ENCODE measurements at places on chromosomes 11 and 22.
A peak's percentile ranks its signal among the peaks of the same experiment; 100 is the strongest.

DNA sequence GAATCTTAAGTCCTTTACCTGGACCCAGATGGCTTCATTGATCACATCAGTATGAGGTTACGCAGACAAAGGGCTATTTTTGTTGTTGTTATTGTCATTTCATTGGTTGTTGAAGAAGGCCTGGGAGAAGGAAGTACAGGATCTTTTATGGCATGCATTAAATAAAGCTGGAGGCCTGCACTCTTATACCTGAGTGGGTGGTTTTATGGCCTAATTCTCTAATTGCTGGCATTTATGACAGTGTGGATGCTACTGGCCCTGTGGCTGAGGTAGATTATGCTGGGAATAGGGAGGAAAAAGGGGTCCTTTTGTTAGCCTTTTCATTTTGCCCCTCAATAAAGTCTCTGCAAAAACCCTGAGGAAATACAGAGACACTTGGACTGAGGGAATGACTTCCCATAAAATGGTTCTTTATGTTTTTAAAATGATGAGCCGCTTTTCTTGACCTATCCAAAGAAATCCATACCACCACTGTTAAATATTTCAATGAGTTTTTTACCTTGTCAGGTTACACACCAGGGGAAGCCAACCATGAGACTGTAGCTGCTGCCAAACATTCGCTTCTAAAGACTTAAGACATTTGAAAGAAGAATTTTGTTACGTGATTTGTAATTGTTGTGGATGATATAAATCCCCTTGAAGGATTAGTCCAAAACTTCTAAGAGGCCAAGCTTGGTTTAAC, 6.8 kb downstream of the KMT2A start:
- no peak for DNase-seq

GRCh38 chr22:48448821-48449220, 1378.9 kb downstream of the BRD1 start:
- DNase-seq: no peak

DNA sequence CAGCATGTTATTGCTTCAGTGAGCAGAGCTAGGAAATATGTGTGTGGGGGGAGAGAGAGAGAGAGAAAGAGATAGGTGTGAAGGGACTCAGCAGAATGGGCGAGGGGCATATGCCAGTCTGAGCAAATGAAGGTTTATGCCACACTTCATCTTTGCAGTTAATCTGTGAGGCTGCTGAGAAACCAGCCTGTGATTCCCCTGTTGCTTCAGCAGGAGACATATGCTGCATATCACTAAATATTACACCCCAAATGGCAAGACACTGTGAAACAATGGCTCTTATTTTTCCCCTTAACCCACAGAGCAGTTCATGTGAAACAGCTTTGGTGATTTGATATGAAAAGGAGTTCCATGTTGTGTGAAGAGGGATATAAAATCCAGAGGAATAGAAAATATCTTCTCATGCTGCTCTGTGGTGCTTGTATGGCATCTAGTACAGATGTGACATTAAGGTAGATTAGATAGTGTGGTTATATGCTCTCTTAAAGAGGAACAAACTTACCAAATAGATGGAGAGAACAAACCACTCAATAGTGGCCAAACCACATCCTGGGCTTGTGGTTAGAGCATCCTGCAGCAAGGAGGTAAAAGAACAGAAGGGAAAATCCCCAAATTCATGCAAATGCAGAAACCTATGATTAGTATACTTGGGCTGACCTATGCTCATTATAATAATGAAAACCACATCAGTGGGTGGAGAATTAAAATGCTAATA, 864.2 kb downstream of the FAM181B start:
- DNase-seq: no peak

GRCh38 chr11:69646493-69647389, 5.8 kb downstream of the CCND1 start:
- no peak for DNase-seq

- no peak for DNase-seq
Measured at GRCh38 chr11:70538641-70539359, 140.5 kb downstream of the CTTN start.

DNA sequence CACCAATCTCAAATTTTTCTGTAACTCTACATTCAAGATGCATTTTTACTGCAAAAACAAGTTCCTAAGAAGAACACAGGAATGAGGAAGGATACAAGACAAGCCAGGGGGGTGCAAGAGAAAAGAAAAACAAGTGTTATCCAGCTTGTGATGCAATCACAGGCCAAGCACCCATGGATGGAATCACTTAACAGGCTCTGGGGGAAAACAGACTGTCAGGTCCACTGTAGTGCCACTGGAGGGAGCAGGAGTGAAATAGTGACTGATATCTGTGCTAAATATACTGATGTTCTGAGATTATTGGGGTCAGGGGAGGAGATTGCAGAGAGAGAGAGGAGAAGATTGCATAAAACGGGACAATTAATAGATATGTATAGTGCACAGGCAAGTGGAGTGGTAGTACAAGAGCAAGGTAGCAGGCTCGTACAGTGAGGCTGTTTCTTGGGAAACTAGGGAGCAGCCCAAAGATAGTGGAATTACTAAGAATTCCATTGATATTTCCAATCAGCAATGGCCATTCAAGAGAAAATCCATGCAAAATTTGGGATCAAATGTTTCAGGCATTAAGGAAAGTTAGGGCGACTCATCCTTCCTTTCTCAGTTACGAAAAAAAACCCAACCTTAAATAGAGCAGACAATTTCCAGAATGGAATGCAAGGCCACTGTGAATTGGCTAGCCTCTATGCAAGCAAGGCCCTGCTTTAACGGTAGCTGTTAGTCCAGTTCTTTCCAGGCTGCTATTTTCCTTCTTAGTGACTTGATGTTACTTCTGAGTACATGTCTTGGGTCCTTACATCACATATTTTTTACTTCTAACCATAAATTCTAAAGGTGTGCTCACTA, 52.2 kb upstream of the CEP126 start:
- DNase-seq: no peak

GRCh38 chr22:37228106-37229011, 15.7 kb downstream of the RAC2 start:
- DNase-seq: peak; percentile 48

GRCh38 chr11:97895572-97895971, 1125.2 kb upstream of the CNTN5 start:
- DNase-seq: no peak

- DNase-seq: no peak
Measured at GRCh38 chr11:70569996-70570692, 171.8 kb downstream of the CTTN start.

DNA sequence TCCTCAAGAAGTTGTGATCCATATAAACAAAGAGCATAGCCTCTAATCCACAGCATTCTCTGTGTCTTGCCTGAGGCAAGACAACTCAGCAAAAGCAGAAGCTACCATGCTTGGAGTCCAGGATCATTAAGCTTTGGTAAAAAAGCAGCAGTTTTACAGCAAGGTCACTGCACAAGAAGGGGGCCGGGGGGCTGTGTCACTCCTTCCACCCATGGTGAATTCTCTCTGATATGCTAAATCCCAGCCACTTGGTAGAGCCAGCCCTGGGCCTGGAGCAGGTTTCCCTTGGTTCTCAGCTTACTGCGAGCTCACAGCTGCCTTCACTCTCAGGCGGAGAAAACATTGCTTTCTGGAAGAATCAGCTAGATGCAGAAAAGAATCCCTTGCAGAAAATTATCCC, 144.7 kb downstream of the TENM4 start:
- no peak for DNase-seq

DNA sequence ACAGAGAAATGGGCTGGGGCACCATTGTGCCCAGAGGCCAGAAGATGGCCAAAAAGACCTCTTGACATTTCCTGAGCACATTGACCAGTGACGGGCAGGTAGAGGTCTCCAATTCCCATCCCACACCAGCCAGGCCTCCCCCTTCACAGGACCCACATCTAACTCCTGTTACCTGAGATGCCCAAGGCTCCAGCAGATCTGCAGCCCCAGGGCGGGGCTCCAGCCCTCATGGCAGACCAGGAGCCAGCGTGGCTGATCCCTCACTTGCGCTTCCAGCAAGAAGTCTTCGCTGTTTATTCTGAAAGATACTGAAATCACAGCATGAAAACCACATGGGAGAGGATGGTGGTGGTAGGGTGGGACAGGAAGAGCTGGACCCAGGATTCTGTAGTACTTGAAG, 9.0 kb downstream of the TMPRSS5 start:
- no peak for DNase-seq

DNA sequence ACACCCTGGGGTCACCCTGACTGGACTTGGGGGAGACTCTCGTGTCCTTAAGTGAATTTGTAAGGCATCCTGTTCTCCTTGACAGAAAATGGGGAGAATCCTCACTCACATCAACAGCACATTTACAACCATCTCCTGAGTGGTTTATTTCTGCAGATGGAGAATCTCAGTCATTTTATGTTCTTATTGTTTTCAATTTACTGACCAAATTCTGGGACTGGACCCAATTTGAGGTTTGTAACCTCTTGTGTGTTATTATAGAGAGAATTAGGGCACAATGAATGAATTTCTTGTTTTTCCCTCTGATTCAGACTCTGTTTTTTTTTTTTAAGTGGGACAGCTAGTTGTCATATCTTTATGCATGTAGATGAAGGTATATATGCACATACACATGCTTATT, 104.9 kb downstream of the ADAMTS15 start:
- DNase-seq: no peak

DNA sequence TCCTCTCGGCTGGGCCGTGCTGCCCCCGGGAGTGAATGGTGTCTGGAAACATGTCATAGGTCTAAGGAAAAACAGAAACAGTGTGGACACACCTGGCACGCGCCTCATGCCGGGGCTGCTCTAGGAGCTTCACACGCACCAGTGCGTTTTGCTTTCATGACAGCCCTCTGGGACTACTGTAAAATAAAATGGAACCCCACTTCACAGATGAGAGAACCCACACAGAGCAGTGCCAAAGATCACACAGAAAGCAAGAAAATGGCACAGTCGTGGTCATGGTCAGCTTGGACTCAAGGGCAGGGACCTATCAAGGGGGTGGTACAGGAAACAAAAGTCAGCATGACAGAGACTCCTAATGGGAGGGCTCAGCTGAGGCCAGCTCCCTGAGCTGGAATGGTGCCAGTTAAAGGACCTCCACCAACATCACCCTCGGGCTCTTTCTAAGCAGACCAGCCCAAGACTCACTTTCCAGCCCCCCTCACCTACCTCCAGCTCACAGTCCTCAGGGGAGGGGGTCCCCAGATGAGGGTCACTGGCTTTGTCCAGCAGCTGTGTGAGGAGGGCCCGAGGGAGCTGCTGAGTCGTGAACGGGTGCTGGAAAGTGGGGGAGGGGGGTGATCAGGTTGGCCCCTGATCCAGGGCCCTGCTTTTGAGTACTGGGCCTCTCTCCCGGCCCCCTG, 3.3 kb downstream of the MAP4K2 start:
- DNase-seq: no peak

DNA sequence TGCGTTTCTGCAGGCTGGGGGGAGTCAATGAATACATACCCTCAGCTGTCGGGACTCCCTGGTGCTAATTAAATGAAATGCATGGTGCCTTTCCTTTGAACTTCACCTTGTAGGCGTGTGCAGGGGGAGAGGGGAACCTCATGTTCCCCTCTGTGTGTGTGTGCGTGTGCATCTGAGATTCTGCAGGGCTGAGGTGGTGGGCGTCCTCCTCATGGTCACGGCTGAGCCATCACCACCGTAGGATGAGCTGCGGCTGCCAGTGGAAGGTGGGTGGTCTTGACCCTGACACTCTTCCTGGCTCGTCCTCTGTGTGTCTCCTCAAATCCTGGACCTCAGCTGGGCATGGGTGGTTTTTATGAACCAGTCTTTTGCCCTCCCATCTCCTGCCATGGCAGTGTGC, 53.0 kb upstream of the TTLL12 start:
- DNase-seq: no peak

DNA sequence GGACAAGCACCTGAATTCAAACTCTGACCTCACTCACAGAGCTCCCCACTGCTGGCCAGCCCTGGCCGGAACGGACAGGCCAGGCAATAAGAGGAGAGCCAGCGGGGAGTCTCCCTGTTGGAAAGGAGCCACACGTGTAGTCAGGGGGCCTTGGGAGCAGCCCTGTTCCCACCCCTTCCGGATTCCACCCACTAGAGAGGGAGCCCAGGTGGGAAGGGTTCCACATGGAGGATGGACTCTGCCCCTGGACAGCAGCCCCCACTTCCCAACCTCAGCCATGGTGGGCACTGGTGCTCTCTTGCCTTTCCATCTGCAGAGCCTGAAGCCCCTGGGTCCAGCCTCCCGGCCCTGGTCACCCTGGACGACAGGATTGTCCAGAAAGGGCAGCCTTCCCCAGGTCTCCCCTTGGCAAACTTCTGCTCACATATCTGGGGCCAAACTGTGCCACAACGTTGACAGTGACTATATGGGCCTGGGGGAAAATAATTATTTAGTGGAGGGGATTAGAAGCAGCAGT, 7.5 kb upstream of the APOBEC3A start:
- DNase-seq: no peak

DNA sequence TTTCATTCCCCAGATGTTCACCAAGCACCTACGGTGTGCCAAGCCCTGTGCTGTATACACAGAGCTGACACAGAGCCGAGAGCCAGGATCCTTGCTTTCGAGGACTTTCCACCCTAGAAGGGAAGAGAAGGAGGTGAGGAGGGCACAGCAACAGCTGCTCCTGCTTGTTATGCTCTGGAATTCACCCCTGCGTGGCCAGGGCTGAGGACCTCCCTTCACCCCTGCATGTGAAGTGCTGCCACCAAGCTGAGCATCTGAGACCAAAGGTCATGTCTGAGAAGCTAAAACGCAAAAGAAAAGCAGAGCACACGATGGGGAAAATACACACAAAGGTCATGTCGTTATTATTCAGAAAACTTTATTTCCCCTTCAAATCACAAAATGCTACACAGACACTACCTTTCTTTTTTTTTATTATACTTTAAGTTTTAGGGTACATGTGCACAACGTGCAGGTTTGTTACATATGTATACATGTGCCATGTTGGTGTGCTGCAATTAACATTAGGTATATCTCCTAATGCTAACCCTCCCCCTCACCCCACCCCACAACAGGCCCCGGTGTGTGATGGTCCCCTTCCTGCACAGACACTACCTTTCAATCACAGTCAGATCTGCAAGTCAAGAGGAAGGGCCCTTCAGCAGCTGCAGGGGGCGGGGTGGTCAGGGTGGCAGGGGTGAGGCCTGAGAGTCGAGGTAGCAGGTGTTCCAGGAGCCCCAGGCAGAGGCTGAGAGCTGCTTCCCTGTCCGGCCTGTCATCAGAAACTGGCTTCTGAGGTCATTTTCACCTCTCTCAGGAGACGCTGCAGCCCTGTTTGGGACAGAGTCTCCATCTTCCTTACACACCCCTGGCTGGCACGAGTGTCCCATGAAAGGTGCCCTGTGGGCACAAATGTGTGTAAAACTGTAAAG, 40.1 kb upstream of the PRR5 start:
- DNase-seq: no peak

- DNase-seq: no peak
Measured at GRCh38 chr11:59810911-59811259, 307 bp upstream of the MRPL16 start.

GRCh38 chr11:43690929-43691725, 10.6 kb downstream of the HSD17B12 start:
- DNase-seq: no peak

DNA sequence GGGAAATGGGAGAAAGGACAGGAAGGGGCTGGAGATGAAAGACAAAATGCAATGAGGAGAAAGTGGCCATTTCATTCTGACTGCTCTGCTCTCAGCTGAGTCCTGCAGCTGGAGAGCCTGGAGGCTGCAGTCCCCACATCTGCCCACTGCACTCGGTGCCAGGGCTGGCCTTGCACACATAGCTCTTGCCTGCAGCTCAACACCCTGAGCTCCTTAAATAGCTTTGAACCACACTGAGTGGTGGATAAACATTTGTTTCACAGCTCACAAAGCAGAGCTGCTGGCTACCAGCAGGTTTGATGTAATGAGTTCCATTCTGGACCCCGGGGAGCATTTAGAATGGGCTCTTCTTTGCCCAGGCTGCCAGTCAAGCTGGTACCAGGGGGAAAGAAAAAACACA, 426.1 kb upstream of the CADM1 start:
- DNase-seq: no peak

Data from left hindlimb (tissue), 1 donor.